ENCODE measurements at places on chromosomes 1 and 21.

DNA sequence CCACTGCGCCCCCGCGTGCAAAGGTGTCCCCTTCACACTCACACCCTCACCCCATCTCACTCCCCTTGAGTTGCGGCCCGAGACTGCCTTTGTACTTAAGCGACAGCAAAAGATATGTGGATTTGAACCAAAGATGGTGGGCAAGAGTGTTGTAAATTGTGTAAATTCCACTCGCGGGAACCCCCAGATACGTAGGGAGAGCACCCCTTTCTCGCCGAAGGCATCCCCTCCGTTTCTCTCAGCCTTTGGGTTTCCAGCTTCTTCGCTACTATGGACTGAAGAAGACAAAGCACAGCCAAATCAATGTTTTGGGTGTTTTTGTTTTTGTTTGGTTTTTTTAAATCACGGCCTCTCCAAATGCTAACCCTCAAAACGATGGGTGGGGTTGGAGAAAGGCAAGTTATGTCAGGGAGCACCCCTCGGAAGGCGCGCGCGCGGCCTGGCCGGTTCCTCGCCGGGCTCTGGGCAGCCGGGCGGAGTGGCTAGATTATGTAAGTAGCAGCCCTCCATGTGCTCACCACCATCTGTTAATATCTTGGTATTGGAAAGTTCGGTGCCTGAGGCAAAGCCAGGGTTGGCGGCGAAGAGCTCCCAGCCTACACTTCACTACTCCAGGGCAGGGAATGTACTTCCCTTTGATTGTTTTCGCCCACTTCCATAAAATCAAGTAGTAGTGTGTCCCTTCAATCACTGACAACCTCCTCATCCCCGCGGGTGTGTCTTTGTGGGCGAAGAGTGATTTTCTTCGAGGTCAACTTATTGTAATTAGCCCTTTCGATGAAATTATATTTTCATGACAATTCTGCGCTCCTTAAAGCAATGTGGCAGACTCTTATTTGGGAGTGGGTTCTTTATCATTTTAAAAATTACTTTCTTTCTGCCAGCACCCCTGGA, 4.0 kb upstream of the PROX1 start:
- no peak for DNase-seq

DNA sequence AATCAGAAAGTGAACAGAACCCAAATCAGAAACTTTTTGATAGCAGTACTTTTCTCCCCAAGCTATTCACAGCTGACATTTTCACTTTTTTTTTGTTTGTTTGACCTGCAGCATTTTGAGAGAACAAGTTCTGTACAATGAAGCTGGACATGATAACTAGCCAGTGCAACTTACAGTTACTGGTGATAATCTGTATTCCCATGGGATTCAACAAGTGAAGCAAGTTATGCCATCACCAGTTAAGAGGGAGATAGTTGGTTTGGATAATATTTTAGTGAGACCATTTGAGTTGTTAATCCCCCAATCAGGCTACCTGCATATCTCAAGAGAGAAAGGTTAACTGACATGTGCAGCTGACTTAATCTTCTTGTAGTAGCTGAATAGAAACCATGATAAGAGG, 18.1 kb downstream of the SON start:
- DNase-seq = no peak

DNA sequence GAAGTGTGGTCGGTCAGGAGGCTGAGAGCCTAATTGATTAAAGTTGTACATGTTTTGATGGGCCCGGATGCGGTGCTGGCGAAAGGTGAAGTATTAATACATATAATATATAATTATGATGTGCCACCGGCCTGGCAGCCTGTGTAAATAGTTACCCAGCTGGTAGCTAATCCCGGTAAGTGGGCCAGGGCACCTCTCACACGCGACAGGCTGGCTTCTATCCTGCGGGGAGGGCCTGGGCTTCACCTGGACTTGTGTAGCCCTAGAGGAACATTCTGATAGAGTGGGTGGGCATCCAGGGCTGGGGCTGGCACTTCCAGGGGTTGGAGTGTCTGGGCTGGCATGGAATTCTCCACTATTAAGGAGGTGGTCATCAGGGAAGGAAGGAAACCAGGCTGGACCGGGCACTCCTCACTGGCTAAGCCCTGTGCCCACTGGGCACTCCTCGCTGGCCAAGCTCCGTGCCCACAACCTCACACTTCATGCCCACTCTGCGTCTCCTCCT, 48.3 kb downstream of the IGSF21 start:
- DNase-seq = no peak

- no peak for DNase-seq
Observed at GRCh38 chr1:158179301-158180041, 1.2 kb upstream of the CD1D start.

DNA sequence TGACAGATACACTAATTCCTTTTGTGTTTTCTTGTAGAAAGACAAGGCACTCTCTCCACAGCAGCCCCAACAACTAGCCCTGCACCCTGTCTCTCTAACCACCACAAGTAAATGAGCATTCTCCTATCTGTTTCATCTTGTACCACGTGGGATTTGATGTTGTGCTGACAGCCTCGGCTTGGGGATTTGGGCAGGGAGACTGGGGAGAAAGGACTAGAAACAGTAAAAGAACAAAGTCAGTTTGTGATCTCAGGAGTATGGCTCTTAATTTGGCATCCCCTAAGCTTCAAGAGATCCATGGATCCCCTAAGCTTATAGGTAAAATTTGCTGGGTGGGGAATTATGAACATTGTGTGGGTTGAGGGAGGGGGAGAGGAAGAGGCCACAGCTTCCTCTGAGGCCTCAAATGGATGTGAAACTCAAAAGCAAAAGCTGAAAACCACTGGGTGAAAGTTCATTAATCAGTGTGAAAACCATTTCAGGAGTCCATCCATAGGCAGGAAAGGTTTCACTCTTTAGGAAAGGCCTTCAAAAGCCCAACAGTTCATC, 3.1 kb downstream of the C1orf162 start:
- DNase-seq = no peak

GRCh38 chr1:113094506-113094905, 21.5 kb downstream of the LRIG2 start:
- DNase-seq = no peak

DNA sequence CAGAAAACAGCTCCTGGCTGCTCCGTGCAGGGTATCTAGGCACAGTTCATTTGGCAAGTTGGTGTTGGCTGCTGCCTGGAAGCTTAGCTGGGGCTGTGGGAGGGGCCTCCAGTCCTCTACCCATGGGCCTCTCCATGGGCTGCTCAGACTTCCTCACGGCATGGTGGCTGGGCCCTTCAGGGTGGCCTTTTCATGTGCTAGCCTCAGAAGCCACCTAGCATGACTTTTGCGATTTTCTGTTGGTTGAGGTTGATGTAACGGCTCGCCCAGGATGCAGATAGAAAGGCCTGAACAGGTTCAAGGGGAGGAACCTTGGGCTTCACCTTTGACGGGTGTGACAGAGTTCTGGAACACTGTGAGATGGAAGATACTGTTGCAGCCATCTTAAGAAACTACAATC, 25.8 kb upstream of the LHX4 start:
- DNase-seq = no peak

- DNase-seq = no peak
Observed at GRCh38 chr1:35448344-35448801, 108.8 kb downstream of the KIAA0319L start.

DNA sequence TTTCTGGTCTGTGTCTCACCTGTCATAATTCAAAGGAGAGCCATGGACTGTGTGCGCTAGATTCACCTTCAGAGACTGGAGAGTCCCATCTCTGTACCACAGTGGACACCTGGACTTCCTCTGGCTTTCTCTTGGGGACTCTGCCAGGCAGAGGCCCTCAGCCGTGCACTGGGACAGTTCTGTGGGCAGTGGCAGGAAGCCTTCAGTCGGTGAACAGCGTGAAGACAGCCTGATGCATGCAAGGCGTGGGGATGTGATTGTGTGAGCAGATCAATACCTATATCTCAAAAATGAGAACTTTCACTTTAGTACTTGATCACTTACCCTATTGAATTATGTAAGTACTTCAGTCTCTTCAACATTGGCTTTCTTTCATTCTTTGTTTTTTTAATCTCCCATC, 245.3 kb downstream of the DISC1 start:
- DNase-seq = no peak

DNA sequence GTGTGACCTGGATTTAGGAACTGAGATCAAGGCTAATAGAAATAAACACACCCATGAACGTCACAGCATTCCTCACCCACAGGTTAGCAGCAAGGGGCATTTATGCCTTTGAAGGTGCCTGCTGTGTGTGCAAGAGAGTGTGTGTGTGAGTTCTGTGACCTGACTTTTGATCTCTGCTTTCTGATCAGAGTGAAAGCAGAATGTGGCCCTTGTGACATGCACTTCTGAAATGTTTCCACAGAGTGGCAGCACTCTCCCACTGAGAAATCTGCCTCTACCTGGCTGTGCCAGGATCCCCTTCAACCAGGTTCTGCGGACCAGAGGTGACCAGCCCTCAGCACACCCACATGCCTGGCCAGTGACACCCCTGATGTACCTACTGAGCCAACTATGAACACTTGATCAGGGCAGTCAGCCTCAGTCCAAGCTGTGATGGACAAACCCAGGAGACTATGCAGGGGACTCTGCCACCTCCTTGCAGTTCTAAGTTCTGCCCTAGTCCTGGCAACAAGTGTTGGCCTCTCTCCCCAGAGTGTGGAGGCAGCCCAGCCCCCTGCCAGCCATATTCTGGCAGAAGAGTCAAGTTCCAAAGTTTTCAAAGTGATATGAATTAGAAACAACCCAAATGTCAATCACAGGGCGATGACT, 41.0 kb downstream of the RXRG start:
- DNase-seq = peak; percentile 78

GRCh38 chr1:50047916-50048694, 24.4 kb upstream of the AGBL4 start:
- peak; percentile 65 for DNase-seq

GRCh38 chr1:208985231-208985630, 598.3 kb upstream of the CAMK1G start:
- no peak for DNase-seq

DNA sequence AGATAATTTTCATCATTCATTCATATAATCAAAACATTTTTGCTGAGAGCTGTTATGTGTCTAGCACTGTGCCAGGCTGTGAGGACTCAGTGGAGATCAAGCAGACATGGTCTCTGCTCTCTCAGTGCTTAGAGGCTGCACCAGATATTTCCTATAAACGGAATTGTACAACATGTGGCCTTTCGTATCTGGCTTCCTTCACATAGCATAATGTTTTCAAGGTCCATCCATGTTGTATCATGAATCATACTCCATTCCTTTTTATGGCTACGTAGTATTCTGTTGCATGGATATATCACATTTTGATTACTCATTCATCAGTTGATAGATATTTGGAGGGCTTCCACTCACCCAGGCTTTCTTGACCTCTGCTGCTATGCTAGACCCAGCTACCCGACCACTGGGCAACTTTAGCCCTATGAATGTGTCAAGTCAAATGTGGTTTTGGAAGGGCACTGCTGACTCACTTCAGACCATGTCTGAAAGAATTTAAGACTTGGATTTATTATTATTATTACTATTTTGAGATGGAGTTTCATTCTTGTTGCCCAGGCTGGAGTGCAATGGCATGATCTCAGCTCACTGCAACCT, 18.5 kb downstream of the NCF2 start:
- no peak for DNase-seq

GRCh38 chr21:28554660-28555475, 437.8 kb downstream of the LTN1 start:
- no peak for DNase-seq

DNA sequence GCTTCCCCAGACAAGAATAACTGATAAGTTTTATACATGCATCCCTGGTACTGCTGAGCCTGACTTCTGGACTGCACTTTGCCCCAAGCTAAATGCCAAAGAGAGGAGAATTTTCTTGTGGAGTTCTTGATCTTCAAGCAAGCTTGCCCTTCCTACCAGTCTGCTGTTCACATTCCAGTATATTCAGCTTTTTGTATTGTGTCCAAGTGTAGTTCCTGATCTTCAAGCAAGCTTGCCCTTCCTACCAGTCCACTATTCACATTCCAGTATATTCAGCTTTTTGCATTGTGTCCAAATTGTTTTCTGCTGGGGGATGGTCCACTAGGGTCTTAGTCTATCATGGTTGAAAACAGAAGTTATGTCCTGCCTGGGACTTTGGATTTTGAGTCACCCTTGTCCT, 894 bp upstream of the TSEN15 start:
- DNase-seq = no peak

DNA sequence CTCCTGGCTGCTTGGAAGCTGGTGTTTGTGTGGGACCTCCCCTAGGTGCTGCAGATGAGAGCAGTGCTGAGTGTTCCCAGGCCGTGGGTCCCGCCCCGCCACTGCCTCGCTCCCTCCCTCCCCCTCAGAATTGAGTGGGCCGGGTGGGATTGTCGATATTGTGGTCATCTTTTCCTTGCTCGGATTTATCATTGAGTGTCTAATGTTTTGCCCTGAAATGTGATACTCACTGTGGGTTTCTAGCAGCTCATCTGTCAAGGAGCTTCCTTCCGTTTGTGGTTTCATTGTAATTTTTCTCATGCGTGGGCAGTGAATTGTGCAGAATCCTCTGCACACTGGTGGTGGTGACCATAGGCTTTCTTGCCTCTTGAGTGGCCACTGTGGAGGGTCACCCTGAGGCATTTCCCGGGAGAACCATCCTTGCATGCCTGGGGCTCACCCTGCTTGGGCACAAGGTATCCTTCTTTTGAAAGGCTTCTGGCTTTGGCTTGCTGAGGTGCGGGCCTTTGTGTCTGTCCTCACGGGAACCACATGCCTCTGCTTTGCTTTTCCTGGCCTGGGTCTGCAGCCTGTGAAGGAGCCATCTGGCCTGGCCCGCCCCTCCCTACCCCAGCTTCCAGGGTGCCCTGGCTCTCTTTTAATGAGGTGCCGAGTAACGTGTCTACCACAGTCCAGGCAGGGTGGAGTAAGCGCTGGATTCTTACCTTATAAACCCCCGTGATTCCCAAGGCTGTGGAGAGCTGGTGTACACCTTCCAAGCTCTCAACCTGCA, 25.6 kb downstream of the SLX9 start:
- DNase-seq = no peak

- DNase-seq = no peak
Observed at GRCh38 chr1:234256359-234256758, 116.9 kb upstream of the COA6 start.

GRCh38 chr1:168958562-168959289, 147.8 kb upstream of the ATP1B1 start:
- DNase-seq = no peak

DNA sequence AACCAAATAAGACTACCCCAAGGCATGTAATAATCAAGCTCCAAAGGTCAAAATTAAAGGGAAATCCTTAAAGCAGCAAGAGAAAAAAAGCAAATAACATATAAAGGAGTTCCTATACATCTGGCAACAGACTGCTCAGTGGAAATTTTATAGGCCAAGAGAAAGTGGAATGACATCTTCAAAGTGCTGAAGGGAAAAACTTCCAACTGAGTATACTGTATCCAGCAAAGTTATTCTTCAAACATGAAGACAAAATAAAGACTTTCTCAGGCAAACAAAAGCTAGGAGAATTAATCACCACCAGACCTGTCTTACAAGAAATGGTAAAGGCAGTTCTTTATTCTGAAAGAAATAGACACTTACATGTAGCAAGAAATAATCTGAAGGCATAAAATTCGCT, 45.0 kb upstream of the SLC44A5 start:
- no peak for DNase-seq

- DNase-seq = no peak
Observed at GRCh38 chr1:15146971-15147376, 6.6 kb upstream of the TMEM51 start.

- DNase-seq = no peak
Observed at GRCh38 chr1:13760340-13760739, 60.4 kb downstream of the PRDM2 start.

- peak; percentile 58 for DNase-seq
Observed at GRCh38 chr1:18256282-18257235, 149.0 kb downstream of the IGSF21 start.
